Fibroblast of mammary gland (primary cell): ENCODE measurements at places on chromosomes 13 and 19.
A peak's percentile ranks its signal among the peaks of the same experiment; 100 is the strongest.

GRCh38 chr13:99352351-99353245 is 45.4 kb upstream of the GPR183 start:
- no peak for DNase-seq

DNA sequence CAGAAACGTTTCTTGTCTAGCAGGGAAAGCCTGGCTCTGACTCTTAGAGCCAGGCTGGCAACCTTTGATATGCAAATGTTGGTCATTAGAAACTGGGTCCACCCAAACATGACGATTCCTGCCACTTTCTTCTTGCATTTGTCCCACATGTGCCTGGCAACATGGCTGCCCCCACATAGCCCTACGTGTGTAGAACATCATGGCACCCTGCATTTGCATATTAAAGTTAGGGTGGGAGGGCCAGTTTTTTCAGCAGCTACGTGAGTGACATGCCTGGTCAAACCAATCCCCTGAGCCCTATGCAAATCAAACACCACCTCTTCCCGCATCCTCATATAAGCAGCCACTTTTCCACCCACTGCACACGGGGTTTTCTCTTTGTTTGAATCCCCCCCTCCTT is 95.0 kb downstream of the LIG4 start:
- DNase-seq = no peak

- DNase-seq = no peak
These were observed 913 bp downstream of the MZF1 start for GRCh38 chr19:58572026-58572817.

DNA sequence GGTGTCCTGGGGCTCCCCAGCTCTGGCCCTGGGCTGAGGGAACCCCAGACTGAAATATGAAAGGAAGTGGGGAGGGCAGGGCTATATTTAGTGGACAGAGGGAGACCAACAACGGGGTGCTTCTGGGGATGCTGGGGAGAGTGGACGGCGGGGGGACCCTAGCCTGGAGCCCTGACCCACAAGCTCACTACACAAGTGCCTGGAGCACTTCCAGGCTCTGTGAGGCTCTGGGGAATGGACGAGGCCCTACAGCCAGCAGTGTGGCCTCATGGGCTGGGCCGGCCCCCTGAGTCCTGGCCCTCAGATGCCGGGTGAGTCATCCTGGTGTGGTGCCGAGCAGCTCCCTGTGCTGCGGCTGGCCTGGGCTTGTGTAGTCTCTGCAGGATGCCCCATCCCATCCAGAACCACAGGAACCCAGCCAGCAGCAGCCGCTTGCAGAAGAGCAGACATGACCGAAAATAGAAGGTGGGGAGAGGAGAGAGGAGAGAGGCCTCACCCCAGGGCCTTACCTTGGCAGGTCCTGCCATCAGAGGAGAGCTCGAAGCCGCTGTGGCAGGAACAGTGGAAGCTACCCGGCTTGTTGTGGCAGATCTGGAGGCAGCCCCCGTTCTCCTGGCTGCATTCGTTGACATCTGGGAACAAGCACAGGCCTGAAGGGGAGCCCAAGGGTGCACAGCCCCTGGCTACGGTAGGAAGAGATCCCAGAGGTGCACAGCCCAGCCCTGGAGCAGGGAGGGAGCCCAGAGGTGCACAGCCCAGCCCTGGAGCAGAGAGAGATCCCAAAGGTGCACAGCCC is 26.1 kb downstream of the GAS6 start:
- DNase-seq = peak; percentile 99

GRCh38 chr19:18435842-18436670 is 1.9 kb downstream of the ISYNA1 start:
- DNase-seq = no peak
